Activated T-cell treated with anti-CD3 and anti-CD28 coated beads, Interleukin-2, amount 50 U/mL, for 24 hours (primary cell): ENCODE measurements at places on chromosomes 12 and 14.

GRCh38 chr14:77076113-77076631, 21.9 kb upstream of the CIPC start:
- DNase-seq, result no peak

- no peak for DNase-seq
Measured at GRCh38 chr14:61076556-61076955, 95.5 kb downstream of the SLC38A6 start.

GRCh38 chr14:37089410-37089809, 83.0 kb downstream of the SLC25A21 start:
- DNase-seq, result no peak

DNA sequence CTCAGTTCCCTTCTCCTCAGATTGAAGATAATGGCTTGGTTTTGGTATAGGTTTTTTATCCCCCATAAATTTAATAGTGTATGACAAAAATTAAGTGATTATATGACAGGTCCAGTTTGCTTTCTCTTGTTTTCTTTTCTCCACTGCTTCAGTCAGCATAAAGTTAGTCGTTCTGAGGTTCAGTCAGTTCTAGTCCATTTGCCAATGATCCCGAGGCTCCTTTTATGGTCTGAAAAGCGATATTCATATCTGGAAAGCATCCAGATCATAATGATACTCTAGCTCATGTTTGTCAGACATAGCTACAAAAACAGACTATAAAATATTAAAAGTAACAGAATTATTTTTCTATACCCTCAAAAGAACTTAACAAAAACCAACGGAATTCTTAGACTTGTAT, 67.1 kb upstream of the SLC38A4 start:
- no peak for DNase-seq

- peak; percentile 59 for DNase-seq
Measured at GRCh38 chr12:130013771-130014484, 110.1 kb upstream of the TMEM132D start.

- DNase-seq, result no peak
Measured at GRCh38 chr12:96447256-96447655, 42.1 kb upstream of the CFAP54 start.

- no peak for DNase-seq
Measured at GRCh38 chr14:90179357-90179756, 77.0 kb upstream of the PSMC1 start.

DNA sequence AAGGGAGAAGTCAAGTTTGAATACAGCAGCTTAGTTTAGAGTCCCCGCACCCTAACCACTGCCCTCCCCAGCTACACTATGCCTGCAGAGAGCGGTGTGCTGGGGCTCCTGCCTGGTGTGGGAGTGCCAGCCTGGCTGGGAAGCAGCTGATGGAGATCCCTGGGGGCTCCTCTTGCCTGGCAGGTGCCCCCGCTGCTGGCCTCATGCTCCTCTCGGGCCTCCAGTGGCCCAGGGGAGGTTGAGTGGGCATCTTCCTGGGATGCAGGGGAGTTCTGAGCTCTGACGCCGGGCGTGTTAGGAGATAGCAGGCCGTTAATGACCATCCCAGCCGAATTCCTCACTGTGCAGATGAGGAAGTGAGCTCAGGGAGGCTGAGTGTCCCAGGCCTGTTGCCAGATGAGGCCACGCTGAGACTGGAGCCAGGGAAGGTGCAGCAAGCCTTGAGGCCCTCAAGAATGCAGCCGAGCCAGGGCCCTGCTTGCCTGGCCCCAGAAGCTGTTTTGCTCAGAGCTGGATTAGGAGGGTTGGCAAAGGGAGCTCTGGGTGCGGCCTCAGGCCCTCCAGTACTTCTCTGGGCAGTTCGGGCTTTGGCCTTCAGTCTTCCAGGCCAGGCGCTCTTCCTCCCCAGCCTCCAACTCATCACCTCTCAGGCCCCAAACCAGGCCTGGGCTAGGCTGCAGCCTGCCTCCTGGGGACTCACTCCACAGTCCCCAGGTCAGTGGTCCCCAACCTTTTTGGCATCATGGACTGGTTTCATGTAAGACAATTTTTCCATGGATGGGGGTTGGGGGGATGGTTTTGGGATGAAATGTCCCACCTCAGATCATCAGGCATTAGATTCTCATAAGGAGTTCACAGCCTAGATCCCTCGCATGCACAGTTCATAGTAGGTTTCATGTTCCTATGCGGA, 6.6 kb upstream of the CYP46A1 start:
- DNase-seq, result no peak

GRCh38 chr12:98725476-98726247, 80.6 kb downstream of the APAF1 start:
- no peak for DNase-seq

DNA sequence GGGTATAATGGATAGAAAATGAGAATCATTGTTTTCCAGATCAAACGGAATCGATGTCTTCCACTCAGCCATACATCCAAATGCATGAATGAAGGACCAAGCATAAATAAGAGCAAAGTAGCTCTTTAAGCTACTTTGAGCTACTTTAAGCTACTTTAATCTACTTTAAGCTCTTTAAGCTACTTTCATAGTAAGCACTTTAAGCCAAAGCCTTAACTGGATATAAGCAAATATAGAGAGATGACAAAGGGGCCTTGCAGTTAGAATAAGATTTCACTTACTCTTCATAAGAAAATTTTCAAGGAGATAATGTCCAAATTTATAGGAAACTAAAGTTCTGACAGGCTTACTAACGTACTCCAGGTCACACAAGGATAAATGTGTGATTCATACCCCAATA, 355.6 kb upstream of the KITLG start:
- no peak for DNase-seq

DNA sequence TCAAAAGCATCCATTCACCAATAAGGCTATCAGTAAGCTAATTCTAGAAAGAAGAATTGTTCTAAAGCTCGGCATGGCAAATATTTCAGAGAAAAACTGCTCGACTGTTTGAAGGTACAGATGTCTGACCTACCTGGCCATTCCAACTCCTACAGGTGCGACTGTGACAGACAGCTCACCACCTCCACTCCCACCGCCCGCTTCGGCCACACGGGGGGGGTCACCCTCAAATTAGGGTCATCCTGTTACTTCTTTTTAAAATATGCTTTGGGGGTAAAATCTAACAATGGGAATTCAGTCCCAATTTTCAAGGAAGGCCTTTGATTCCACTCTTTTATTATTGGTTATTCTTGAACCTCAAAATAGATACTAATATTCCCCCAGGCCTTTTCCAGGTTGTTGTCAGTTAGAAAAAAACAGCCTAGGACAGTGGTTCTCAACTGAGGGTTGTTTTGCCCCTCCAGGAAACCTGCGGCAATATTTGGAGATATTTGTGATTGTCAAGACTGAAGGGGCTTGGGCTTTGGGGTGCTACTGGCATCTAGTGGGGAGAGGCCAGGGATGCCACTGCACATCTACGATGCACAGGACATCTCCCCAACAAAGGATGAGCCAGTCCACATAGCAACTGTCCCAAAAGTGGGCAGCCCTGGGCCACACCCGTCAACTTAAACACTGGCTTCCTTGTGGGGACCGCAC, 81.2 kb downstream of the BCL11B start:
- peak; percentile 61 for DNase-seq

- peak; percentile 40 for DNase-seq
Measured at GRCh38 chr12:7162691-7163114, 26.8 kb upstream of the PEX5 start.

DNA sequence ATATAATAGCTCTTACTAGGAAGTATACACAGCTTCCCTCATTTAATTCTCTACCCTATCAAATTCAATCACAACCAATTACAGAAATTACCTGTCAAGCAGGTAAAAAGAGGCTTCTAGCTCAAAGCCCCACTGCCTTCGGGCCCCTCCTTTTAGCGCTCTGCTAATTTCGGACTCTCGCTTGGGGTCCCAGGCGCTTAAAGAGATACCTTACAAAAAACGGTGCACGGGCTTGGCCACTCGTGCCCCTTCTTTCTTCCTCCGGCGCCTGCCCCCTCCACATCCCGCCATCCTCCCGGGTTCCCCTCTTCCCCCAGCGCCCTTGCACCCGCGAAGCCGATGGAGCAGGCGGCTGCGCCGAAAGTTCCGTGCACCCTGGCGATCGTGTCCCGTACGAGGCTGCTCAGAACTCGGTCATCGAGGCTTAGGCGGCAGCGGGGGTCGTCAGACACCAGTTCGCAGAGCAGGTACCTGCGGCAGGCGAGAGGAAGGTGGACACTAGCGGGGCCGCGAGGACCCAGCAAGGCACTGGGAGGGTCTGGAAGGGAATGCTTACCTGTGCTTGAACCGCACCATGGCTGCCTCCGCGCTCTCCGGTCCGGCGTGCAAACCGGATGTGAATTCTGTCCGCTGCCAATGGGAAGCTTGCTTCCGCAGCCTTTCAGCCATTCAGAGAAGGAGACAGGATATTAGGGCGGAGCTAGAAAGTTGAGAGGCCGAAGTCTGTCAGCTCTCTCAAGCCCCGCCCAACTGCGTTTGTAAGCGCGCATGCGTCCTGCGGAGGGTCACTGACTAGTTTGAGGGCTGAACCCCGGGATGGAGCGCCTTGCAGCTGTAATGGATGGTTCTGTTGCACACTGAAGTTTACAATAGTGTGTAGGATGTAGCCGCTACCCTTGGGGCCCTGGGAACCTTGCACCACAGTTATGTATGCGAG, at the start of gene POP5:
Gene POP5, minus strand, starts transcription at position 616 of the 937 bp plus-strand sequence. Its CDS starts 40 bp downstream, at position 576.
- DNase-seq, result peak; percentile 93

- DNase-seq, result peak; percentile 52
Measured at GRCh38 chr12:96907671-96908422, 790 bp downstream of the NEDD1 start.

DNA sequence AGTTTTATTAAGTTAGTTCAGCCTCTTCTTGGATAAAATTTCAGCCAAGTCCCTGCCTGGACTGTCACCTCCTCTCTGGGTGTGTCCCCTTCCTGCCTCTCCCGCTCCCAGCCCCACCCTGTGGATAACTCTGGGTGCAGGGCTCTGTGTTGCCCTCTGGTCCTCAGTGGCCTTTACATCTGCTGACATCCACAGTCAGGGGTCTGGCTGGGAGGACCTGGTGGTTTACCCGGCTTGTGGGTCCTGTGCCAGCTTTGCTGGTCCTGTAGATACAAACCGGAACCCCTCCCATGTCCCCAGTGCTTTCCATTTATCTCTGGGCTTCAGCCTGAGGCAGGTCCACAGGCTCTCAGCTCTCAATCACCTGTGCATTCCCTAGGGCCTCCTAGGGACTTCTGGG, 28.9 kb upstream of the PLEKHG3 start:
- DNase-seq, result no peak

DNA sequence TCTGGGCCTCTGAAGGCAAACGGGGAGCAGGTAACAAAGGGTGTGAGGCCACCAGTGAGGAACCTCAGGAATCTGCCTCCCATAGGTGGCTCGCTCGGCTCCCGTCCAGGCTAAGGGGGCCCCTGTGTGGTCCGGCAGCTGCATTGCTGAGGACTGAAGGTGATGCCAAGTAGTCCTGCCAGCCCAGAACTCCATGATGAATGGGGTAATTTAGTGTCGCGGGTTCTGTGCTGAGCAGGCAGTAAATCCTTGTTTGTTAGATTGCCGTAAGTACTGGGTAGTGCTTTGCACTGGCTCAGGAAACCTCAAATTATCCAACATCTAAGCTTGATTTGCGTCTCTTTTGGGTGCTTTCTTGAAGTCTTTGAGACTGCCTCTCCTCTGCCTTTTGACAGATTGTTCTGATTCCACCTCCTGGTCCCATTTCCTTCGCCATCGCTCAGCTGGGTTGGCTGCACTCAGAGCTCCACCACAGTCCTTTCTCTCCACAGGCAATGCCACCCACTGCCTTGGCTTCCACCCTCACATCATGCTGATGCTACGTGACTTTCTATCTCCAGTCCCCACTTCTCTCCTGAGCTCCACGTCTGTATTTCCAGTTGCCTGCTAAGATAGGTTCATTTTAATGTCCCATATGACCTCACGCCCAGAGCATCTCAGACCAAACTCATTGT, 392.0 kb downstream of the FUT8 start:
- DNase-seq, result no peak

DNA sequence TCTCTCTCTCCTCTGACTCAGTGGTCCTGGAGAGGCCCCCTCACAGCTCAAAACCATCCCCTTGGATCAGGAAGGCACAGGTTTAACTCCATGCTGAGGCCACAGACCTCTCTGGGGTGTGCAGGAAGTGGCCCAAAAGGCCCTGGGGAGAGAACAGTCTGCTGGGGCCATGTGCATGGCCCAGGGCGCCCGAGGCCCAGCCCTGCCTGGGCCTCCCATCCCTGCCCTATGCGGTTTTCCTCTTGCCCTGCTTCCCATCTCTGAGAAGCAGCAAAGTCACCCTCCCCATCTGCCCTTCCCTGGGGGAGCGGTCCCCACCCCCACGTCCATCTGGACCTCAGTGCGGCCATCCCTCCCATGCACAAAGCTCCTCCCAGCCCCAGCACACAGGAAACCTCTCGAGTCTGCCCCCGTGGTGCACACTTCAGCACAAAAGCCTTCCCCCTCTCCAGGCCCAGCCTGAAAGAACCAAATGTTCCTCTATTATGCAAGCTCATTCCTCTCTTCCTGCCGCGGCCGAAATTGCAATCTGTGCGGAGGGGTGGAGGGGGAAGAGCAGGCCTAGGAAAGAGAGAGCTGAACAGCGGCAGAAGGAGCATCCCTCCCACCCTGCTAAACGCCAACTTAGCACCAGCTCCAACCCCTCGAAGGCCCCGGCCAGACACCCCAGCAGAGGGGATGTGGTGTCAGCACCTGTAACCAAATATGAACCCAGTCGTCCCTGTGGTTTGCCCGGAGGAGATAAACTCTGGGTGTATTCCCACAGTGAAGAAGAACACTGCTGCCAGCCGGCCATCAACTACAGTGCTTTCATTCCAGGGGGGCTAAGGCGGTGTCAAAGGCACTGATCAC, 108.5 kb downstream of the SCARB1 start:
- DNase-seq, result no peak

GRCh38 chr12:11136075-11136474, 1.6 kb upstream of the TAS2R30 start:
- no peak for DNase-seq

DNA sequence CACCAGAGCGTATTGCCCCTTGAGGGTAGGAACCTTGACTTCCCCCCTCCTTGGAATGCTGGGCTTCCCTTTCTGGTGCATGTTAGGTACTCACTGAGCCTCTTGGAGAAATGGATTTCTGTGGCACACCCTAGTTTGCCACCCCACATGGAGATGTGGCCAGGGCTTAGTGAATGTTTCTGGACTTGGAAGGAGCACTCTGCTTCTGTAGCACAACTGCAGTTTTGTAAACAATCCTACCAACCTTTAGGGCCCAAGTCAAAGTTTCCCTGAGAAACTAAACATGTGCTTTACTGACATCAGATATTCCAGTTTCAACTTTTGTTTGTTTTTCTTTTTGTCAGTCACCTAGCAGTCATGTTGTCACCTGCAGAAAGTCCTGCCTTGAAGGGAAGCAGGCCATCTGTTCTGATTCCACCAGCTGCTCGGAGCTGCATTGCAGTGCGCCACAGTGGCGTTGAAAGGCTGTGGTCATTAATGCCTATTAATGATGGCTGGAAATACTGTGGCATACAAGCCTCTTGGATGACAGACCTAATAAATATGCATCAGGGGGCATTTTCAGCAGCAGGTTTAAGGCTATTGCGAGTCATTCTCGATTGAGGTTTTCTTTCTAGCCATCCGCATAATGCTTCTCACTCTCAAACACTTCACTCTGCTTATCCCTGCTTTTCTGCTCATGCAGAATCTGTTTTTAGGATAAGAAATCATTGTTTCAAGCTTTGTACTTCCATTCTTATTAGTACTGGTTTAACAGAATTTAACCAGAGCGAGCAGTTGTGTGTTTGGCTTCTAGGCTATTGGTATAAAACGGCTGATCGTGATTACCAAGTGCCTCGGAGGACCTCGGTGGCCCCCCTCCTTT, 7.8 kb downstream of the PELI2 start:
- no peak for DNase-seq

GRCh38 chr14:58587271-58587670, 50.5 kb upstream of the DACT1 start:
- DNase-seq, result no peak

GRCh38 chr12:74584483-74585062, 46.9 kb downstream of the ATXN7L3B start:
- no peak for DNase-seq
